ENCODE measurements at places on chromosomes 3 and 15.

GRCh38 chr3:194095464-194095863 lies 40.5 kb upstream of the HES1 start:
- DNase-seq = no peak

DNA sequence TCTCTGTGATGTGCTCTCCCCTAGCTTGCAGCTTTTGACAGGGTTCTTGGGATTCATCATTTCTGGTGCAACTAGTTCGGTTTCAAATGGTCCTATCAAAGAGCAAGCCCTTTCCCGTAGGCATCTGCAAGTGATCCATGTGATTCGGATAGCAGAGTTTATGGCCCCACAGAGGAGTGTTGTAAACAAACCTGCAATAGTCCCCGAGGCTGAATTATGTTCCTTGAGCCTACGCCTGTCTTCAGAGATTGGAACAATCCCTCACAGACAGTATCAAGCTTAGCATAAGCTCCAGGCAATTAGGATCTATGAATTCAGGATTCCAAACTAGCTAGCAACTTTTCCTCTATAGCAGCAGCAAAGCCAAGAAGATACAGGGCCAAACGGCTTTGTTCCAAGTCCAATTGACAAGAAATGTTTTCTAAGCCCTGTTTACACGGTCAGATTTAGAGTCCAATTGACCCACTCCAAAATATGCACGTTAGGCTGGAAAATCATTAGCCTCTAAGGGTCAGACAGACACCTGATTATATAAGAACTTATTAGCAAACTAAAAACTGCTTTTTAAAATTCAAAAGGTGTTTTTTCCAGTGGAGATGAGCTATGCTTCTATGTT lies 24.8 kb downstream of the LNP1 start:
- DNase-seq = no peak

DNA sequence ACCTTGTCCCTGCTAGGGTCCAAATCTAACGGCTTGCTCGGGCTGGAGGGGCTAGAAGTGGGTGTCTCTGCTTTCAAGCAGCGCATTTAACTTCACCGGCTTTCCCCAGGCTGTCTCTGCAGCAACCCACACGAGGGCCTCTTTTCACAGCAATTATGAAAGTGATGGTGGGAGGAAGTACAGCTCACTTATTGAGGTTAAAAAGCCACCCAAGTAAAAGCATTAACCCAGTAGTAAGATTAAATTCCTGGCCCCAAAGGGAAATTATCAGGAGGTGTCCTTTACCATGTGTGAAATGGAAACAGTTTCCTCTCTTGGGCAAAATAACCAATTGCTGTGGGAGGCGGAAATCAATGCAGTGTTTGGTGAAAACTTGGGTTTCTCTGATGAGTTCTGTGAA lies 41.1 kb downstream of the NGRN start:
- no peak for DNase-seq

DNA sequence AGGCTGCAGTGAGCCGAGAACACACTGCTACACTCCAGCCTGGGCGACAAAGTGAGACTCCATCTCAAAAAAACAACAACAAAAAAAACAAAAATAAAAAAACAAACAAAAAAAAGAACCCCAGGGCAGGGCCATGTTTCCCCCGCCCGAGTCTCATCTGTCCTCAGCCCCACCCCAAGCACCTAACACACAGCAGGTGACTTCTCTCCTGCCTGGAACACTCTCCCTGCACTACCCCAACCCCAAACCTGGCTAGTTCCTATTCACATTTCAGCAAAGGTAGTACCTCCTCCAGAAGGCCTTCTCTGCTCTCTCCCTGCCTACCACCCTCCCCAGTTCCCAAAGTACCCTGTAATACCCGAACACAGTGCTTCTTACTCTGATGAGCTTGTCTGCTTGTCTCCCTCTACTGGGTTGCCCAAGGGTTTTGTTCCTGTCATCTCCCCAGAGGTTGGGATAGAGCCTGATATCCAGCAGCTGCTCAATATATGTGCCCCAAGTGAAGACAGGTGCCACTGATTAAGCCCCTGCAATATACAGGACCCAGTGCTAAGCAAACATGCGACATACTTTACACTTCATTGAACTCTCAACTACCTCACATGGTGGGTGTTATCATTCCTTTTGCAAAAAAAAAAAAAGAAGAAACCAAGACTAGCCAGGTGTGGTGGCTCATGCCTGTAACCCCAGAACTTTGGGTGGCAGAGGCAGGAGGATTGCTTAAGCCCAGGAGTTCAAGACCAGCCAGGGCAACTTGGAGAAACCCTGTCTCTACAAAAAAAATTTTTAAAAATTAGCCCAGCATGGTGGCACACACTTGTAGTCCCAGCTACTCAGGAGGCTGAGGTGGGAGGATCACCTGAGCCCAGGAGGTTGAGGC lies 103.6 kb downstream of the DAPK2 start:
- no peak for DNase-seq

GRCh38 chr15:99593070-99593469 lies 27.3 kb downstream of the MEF2A start:
- no peak for DNase-seq

GRCh38 chr3:147189016-147189415 lies 217.3 kb downstream of the ZIC4 start:
- DNase-seq = no peak

DNA sequence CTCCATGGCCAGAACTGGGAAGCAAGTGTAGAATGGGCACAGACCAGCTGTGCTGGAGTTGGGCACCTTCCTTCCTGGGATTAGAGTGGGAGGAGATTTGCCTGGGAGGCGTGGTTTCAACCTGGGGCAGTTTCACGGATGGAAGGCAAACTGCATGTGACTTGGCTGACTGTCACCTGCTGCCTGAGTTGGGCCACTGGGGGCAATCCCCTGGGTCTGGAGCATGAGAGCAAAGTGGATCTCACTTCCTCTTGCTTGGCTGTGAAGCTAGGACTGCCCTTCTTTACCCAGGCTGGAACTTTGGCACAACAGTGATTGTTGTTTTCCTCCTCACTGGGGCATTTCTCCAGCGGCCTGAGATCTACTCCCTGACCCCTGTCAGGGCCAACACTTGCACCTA lies 1247.0 kb upstream of the EPHA6 start:
- no peak for DNase-seq

GRCh38 chr15:72365844-72366243 lies 10.0 kb downstream of the HEXA start:
- no peak for DNase-seq

DNA sequence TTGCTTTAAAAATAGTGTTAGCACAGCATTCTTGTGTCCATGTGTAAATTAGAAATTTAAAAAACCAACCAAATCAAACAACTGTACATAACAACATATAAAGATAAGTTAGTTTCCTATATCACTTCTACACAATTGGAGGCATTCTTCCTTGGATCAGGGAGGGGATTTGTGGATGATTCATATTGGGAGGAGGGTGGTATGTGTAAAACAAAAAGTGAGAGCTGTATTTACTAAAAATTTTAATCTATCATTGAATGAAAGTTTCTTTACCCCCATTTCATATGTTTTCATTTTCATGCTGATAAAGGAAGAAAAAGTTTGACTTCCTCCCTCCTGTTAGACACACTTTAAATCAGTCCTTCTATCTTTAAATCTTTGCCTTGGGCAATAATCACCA lies 325.0 kb downstream of the SATB1 start:
- no peak for DNase-seq

DNA sequence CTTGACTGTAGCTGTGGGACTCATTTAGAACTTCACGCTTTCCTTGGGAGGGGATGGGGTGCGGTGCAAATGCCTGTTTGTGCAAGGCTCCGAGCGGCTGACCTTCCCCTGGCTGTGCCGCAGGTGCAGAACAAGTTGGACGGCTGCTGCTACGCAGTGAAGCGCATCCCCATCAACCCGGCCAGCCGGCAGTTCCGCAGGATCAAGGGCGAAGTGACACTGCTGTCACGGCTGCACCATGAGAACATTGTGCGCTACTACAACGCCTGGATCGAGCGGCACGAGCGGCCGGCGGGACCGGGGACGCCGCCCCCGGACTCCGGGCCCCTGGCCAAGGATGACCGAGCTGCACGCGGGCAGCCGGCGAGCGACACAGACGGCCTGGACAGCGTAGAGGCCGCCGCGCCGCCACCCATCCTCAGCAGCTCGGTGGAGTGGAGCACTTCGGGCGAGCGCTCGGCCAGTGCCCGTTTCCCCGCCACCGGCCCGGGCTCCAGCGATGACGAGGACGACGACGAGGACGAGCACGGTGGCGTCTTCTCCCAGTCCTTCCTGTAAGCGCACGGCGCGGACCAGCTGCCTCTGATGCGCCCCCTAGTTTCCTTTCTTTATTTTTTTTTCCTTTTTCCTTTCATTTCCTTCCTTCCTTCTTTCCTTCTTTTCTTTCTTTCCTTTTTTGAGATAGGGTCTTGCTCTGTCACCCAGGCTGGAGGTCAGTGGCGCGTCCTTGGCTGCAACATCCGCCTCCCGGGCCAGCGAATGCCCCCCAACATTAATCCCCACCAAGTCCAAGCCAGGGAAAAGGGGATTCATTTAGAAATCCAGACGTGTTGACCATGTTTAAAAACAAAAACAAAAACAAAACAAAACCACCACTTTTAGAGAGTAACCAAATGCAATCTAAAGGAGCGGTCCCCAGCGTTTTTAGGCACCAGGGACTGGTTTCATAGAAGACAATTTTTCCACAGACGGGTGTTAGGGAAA lies 42.7 kb downstream of the EIF2AK4 start:
- peak; percentile 43 for DNase-seq

- DNase-seq = no peak
Measured at GRCh38 chr3:194133661-194134230, 2.2 kb upstream of the HES1 start.

- peak; percentile 68 for DNase-seq
Measured at GRCh38 chr3:84724877-84725276, 233.9 kb upstream of the CADM2 start.

GRCh38 chr15:39426552-39427532 lies 154.0 kb upstream of the THBS1 start:
- DNase-seq = no peak

GRCh38 chr3:40915346-40915865 lies 283.9 kb upstream of the CTNNB1 start:
- DNase-seq = no peak

- peak; percentile 90 for DNase-seq
Measured at GRCh38 chr15:96327155-96327741, 3.3 kb upstream of the NR2F2 start.

- DNase-seq = no peak
Measured at GRCh38 chr3:7207125-7207524, 346.2 kb downstream of the GRM7 start.

DNA sequence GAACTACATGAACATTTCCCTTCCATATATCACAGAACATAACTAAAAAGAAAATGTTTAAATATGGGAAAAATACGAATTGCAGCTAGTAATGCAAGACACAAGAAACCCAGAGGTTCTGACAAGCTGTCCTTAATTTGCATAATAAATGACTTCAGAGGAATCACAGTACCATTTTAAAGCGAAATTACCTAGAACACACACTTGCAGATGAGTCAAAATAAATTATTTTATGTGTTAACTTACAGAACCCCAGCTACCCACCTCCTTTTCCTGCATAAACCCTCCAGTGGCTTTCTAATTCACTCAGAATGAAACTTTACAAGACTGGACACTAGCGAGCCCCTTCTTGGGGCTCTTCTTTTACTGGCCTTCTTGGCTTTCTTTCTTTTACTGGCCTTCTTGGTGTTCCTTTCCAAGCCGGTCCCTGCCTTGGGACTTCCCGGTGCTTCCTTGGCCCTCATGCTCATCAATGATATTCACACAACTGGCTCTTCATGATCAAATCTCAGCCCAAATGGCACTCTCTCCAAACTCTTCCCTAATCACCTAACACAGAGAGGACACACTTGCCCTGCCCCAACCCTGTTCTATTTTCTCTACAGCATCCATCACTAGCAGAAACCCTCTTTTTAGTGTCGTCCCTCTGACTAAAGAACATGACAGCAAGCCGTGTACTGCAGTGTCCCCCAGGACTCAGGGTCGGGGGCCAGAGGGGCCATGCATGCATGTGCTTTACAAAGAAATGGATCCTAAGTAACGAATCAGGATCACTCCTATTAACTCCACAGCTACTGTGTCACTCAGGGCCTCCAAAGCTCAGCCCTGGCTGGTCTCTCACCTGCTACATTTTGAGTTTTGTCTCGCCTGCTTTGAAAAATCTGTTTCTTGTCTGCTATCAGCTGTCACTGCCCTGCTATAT lies 4.8 kb downstream of the CHSY1 start:
- DNase-seq = no peak

GRCh38 chr3:123909785-123910184 lies 25.7 kb upstream of the MYLK start:
- DNase-seq = no peak

- DNase-seq = no peak
Measured at GRCh38 chr15:86159468-86159867, 79.8 kb downstream of the AGBL1 start.

GRCh38 chr3:36680952-36681351 lies 83.4 kb downstream of the DCLK3 start:
- no peak for DNase-seq

DNA sequence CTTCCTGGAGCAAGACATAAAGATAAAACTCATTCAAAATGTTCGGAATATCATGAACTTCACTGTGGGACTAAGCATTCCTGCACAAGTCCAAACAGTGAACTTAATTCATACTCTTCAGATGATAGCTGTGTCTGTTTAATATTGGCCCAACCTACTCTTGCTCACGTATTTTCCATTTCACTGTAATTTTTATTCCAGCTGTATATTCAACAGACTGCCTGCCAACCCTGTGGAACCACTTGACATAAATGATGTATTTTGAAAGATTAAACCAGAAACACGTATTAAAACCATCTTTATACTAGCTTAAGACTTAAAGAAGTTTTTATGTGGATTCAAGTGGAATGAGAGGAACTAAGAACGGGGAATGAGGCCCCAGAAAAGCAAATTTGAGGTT lies 172.5 kb downstream of the TMEM108 start:
- no peak for DNase-seq

DNA sequence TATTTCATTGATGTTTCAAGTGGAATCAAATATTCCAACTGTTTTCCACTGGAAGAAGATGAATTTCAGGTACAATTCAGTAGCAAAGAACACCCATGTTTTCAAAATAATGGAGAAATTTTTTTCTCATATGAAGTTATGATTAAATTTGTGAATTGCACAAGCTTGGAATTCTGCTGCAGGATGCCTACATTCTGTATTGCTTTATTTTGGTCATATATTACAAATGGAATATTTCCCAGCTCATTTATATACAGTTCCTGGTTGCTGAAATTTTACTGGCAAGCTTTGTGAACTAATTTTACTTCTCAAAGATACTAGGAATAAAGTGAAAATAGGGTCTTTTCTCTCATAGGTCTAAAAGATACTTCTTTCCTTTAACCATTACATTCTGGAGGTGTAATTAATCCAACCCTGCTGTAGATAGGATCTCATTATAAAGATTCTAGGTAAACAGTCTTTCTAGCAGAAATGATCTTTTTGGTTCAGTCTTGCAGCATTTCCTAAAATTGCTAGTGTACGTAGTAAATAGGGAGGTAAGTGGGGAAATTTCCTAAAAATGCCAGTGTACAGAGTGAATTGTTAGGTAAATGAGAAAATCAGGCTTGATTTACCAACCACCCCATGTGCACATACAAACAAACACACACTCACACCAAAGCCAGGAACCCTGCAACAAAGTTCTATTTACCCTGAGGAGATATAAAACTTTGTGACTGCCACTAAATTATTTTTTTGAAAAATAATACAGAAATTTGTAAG lies 393.5 kb upstream of the TPRG1 start:
- DNase-seq = no peak

- no peak for DNase-seq
Measured at GRCh38 chr3:141129541-141130011, 78.4 kb downstream of the SPSB4 start.

- peak; percentile 18 for DNase-seq
Measured at GRCh38 chr3:138608322-138609135, at the start of gene FAIM. Gene FAIM (plus strand): TSS chr3:138608771. CDS start chr3:138619727, 10,956 bp downstream.

GRCh38 chr3:180802837-180803236 lies 109.6 kb upstream of the FXR1 start:
- peak; percentile 1 for DNase-seq

All from fibroblast of the conjunctiva (primary cell).